ENCODE measurements at places on chromosomes 3 and 15.
A peak's percentile ranks its signal among the peaks of the same experiment; 100 is the strongest.

DNA sequence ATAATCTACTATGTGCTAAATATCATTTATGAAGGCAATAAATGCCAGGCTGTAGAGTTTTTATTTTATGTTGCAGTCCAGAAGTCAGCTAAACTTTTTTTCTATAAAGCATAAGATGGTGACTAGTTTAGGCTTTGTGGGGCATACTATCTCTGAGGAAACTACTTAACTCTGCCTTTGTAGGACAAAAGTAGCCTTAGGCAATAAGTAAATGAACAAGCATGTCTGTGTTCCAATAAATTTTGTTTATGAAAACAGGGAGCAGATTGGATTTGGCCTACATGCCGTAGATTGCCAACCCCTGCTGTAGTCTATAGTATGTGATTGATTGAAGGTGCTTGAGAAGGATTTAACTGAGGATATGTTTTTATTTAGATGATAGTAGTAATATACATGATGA lies 502.5 kb upstream of the NAALADL2 start:
- no peak for DNase-seq

GRCh38 chr15:76059320-76060117 lies at the start of gene TMEM266:
Gene TMEM266, plus strand, starts transcription at chr15:76059985. Its CDS starts 74,279 bp downstream, at chr15:76134264.
- DNase-seq: no peak

GRCh38 chr3:42720126-42720525 lies 17.5 kb upstream of the HHATL start:
- no peak for DNase-seq

DNA sequence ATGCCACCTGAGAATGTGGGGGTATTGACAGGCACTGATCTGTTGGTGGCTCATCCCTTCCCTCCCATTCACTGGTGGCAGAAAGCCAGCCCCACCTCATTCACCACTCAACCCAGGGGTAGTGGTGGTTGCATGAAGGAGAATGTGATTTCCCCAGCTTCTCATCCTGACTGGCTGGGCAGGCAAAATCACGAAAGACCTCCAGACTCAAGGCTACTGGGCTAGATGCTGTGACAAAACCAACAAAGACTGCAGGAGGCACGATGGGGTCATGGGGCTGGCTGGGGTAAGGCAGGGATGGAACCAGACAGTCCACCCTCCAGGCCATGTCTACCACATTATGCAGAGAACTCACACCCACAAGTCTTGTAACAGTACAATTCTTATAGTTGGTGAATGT lies 33.9 kb downstream of the FSTL1 start:
- DNase-seq: no peak

DNA sequence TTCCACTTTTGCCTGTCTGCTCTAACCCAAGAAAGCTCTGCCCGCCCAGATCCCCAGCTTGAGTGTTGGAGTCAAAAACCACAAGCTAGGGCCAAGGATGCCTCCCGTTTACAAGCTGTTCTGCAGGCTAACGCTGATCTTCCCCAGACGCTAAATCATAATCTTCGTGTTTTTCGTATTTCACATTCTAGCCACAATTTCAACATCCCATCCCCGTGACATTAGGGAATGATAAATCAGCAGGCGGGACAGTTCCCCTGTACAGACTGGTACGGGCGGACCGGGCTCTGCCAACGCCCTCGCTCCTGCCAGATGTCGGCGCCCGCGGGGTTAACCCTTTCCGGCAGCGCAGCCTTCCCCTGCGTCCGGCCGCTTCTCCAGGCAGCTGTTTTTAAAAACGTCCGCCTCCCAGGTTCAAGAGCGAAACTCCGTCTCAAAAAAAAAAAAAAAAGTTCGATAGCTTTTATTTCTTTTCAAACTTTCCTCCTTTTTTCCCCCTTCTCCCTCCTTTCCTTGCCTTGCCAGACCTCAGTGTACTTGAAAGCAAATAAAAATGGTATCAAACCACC lies 81.0 kb upstream of the BNC1 start:
- DNase-seq: no peak

DNA sequence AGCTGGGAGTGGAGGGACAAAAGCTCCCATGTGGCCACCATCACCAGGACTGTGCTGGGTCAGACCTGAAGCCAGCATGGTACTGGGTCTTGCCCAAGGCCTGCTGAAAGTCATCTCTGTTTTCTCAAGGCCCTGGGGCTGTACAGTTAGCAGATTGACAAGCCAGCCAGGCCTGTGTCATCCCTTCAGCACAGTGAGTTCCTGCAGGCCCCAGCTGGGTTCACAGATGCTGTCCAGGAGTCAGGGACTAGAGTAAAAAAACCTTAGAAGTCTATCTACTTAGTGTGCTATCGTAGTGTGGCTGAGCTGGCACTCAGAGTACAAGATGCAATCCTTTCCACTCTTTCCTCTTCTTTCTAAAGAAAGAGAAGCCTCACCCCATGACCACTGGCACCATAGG lies 246.0 kb upstream of the NAALADL2 start:
- no peak for DNase-seq

GRCh38 chr3:152198665-152199064 lies 70.1 kb upstream of the MBNL1 start:
- no peak for DNase-seq

- no peak for DNase-seq
Measured at GRCh38 chr3:46469680-46470357, 5.1 kb upstream of the LTF start.

- DNase-seq: no peak
Measured at GRCh38 chr3:50380405-50381085, 21.2 kb upstream of the TMEM115 start.

- no peak for DNase-seq
Measured at GRCh38 chr3:32307591-32307990, 69.1 kb downstream of the CMTM8 start.

DNA sequence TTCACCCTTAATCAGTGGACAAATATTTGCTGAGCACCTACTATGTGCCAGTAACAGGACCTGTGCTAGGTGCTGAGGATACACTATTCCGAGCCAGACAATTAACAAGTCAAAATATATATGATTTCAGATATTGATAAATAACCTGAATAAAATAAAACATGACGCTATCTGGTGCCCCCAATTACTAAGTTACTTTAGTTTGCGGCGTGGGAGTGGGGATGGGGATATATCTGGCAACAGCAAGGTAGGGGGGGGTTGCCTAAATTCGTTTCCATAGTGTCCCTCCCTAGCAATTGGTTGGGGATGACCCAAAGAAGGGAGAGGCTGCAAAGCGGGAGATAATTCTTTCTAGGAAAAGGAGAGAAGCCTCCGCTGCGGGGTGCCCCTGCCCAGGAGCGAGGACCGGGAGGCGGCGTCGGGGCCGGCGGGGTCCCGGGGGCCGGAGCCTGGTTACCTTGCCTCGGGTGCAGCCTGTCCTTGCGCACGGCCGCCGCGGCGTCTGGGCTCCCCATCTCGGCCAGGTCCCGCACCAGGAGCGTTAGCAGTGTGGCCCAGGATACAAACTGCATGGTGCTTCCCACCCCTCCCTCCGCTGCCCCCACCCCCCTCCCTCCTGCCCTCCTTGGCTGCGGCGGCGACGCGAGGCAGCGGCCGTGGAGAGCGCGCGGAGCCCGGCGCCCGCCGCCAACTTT lies 567 bp downstream of the ADAMTS9 start:
- DNase-seq: no peak

DNA sequence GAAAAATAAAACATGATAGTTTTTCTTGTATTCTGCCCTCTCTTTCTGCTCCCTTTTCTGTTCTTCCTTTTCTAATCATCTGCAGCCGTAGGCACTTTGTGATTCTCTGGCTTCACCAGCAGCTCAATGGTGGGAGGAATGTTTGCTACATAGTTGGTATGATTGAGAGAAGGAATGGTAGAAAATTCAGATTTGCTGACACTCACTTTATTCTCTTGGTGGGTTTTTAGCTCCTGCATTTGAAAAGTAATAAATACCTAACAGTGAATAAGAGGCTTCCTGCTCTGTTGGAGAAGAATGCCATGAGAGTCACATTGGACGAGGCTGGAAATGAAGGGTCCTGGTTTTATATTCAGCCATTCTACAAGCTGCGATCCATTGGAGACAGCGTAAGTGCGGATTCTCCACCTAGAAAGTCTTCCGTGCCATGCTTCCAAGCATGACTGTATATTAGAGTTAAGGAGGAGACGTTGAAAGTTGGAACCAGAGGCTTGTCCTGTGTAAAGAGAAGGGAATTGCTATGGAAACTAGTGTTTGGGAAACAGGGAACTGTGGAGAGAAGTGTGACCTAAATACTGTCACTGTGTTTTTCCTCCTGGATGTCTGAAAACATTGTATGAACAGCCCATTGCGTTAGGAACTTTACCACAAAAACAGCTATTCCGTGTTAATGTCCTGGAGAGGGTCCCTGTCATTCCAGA lies 148.9 kb downstream of the ITPR1 start:
- DNase-seq: no peak

DNA sequence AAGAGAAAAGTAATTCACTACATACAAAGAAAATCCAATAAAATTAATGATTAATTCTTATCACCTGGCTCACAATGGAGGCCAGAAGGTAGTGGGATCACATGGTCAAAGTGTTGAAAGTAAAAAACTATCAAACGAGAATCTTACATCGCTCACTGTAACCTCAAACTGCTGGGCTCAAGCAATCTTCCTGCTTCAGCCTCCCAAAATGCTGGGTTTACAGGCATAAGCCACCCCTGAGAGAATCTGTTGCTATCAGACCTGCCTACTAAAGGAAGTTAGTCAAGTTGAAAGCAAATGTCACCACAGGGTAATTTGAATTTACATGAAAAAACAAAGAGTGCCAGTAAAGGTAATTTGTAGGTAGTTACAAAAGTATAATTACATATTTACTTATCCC lies 103.3 kb downstream of the PCCB start:
- no peak for DNase-seq

DNA sequence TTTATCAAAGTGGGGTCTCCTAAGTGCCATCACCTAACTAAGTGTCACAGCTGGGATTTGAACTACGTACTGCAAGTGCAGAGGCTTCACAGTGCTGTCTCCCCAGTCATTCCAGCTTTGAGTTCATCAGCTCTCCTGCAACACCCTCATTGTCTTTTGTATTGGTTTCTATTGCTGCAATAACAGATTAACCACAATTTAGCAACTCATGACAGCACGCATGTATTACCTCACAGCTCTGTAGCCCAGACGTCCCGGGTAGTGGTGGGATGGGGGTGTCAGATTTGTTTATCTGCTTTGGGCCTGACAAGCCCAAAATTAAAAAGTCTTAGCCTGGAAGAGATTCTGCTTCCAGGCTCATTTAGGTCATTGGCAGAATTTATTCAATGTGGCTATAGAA lies 220.5 kb upstream of the LRRN1 start:
- no peak for DNase-seq

- DNase-seq: no peak
Measured at GRCh38 chr3:151316267-151316991, at the start of gene GPR87. Gene GPR87, minus strand, starts transcription at chr3:151316820. Its CDS starts 16,720 bp downstream, at chr3:151300100.

DNA sequence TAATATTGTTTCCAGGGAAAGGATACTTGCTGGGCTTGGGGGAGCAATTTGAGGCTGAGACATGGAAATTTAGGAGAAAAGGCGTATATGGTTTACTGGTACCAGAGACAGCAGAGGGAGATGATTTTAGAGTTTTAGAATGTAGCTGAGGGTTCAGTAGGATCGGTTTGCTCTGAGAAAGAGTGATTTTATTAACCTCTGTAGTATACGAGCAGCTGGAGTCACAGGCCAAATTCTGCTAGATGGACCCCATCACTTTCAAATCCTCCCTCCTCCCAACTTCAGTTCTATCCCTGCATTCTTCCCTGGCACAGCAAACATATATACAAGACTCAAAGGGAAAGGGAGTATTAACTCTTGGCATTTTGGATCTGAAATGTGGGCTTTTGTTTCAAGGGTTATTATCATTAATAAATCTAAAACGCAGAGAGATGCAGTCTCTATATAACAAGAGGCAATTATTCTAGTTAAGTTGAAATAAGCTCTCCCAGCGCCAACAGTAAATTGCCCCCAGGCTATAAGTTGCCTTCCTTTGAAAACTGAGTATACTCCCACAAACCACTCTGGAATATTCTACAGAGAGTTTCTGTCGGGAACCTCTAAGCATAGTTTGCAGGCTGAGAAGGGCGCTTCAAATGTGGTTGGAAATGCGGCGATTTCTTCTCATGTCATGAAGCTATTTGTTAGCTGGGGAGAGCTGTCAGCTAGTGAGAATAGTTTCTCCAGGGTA lies 5.4 kb downstream of the CRABP1 start:
- no peak for DNase-seq

GRCh38 chr15:39804026-39804425 lies 21.4 kb upstream of the FSIP1 start:
- DNase-seq: no peak

GRCh38 chr3:23333633-23334032 lies 130.5 kb downstream of the UBE2E2 start:
- no peak for DNase-seq

- DNase-seq: no peak
Measured at GRCh38 chr3:153469162-153469561, 307.1 kb downstream of the RAP2B start.

- DNase-seq: no peak
Measured at GRCh38 chr3:161069511-161070251, 35.5 kb downstream of the B3GALNT1 start.

- DNase-seq: peak; percentile 82
Measured at GRCh38 chr3:165206454-165207266, 10.5 kb upstream of the SLITRK3 start.

DNA sequence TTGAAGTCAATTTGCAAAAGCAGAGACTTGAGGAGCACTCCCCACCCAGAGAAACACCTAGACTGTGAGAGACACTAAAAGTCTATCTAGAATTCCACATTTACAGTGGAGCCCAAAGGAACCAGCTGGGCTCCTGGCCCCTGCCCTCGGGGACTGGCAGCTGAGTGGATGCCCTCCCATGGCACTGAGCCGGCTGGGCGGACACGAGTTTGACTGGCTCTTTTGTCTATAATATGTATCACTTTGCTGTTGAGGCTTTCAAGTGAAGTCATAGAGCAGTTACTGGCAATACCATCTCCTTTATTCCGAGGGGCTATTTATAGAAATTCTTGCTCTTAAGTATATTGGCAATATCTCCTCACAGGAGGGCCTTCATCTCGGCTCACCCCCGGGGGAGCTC lies 65.8 kb upstream of the TNFAIP8L3 start:
- no peak for DNase-seq

- no peak for DNase-seq
Measured at GRCh38 chr3:13323822-13324221, 96.3 kb downstream of the NUP210 start.

DNA sequence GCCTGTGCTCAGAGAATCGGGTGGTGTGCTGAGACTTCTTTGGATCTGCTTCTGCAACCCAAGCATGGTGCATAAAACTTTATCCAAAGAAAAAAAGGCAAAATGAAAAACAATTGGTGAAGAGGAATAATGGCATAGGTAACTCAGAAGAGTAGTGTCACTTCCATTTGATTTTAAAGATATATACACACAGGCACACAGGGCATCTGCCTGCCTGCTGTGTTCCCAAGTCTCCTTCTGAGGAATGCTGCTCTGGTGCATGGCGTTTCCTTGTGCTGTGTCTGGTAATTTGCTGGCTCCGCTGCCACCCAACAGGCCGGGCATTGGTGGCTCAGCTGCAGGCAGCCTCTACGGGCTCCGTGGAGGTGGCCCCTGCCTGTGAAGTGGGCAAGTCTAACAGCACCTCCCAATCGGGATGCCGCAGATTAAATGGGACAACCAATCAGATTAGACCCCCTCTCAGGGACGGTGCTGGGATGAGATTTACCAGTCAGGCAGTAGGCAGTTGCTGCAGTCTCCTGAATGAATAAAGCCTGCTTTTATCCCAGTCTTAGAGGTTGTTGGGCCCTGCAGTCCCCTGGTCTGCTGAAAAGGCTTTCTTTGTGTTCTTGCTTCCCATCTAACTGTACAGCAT lies 253.7 kb upstream of the RASGRP1 start:
- DNase-seq: no peak

- no peak for DNase-seq
Measured at GRCh38 chr3:60053526-60054265, 1003.9 kb upstream of the CFAP20DC start.

- no peak for DNase-seq
Measured at GRCh38 chr15:29062179-29062591, 176.4 kb downstream of the APBA2 start.

GRCh38 chr3:100020876-100021644 lies 93.2 kb downstream of the FILIP1L start:
- DNase-seq: no peak

Data from sciatic nerve (tissue), 2 donors.